A549 (cell line): ENCODE measurements at places on chromosomes 2 and 18. TPM values are rescaled to one million over a fixed set of nuclear protein-coding genes. Genes with fewer than 3 reads are reported as not detected.

Gene RTP5
- polyA plus RNA-seq, result not detected in 3 replicates

- no peak for DNase-seq
Measured at GRCh38 chr2:233307565-233307964, at the start of gene SAG. Gene SAG, plus strand, starts transcription at chr2:233307816. Its CDS starts 1,374 bp downstream, at chr2:233309190.

Gene ROCK1
- polyA plus RNA-seq, result 19.4 to 20.5 TPM (median 19.6 TPM) in 3 replicates

DNA sequence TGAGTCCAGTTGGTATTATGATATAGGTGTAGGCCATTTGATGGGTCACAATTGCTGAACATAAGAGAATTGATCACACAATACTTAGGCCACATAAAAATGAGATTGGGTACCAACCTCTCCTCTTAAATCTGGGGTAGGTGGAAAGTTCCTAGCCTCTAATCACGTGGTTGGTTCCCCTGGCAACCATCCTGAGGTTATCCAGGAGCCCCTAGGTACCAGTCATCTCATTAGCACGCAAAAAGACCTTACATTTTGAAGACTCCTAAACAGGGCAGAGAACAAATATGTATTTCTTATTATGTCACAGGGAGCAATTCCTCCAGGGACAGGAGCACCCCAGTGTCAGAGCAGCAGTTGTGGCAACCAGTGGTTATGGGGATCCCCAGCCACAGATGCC is 12.7 kb upstream of the SELENOI start:
- DNase-seq, result no peak

DNA sequence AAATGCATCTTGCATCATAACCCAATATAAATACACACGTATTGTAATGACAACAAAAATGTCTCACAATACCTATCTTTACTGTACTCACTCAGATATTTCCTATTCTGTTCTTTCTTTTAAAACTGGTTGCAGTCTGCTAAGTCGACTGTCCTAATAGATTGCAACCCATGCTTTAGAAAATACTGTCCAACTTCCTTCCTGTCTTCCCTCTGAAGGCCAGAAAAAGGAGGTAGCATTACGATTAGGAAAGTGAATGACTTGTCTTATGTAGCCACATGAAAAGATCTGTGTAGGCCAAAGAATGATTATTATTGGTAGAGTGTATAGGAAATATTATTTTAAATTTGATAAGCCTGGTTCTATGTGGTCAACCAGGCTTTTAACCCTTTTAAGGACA is 134.1 kb downstream of the FAM210A start:
- DNase-seq, result no peak

- DNase-seq, result no peak
Measured at GRCh38 chr2:120873958-120874887, 138.6 kb downstream of the GLI2 start.

Gene CIAO1
- polyA plus RNA-seq, result 83.2 to 88.4 TPM (median 87.6 TPM) in 3 replicates

GRCh38 chr2:232842689-232843088 is 27.4 kb upstream of the SNORC start:
- no peak for DNase-seq

- DNase-seq, result no peak
Measured at GRCh38 chr2:39114771-39115170, 6.1 kb downstream of the SOS1 start.
